ENCODE measurements at places on chromosomes 4 and X.

DNA sequence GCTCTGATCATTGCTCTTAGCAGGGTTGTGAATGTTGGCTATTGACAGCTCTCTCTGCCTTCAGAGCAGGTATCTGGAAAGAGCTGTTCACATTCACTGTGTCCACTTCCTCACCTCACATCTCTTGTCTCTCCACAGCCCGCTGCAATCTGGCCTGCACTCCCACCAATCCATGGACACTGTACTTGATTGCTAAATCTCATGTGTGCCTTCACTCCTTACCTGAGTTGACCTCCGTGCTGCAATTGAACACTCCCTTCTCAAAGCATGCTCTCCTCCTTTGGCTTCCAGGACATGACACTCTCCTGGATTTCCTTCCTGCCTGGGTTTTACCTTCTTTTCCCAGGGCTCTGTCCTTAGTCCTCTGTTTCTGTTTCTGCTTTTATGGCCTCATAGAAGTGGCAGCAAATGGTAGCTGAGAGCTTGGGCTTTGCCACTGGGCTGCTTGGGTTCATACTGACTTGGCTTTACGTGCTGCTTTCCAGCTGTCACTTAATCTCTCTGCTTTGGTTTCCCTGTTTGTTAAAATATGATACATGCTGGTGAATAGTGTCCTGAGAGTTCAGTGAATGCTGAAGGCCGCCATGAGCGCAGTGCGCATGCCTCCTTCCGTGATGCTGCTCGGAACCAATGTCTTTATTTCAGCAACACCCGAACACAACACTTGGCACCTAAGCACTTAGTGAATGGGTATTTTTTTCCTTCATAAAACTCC, 29.5 kb downstream of the DCUN1D4 start:
- DNase-seq = no peak

DNA sequence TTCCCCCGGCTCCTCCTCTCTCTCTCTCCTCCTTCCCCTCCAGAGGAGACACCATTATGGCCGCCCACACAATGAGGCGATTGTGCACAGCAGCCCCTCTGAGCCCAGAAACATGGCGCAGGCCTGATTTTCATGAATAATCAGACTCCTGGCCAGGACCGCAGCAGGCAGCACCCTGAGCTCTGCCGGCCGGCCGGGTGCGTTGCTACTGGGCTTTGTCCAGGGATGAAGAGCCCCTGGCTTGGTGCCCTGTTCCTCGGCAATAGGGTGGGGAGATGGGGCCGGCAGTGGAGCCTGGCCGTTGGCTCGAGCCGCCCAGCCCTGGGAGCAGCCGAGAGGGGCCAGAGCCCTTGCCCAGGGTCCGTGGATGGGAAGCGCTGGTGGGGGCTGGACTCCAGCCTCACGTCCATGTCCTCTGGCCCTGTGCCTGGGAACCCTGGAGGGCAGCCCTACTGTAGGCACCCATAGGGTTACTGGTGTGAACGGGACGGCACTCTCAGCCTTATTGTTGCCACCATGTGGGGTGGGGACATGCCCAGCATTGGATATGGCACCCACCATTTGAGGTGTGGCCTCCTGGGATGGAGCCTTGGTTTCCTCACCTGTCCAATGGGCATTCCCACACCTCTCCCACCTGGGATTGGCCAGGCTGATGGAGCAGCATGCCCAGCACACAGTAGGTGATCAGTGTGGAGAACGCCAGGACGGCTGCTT, 103.0 kb downstream of the SORCS2 start:
- no peak for DNase-seq

DNA sequence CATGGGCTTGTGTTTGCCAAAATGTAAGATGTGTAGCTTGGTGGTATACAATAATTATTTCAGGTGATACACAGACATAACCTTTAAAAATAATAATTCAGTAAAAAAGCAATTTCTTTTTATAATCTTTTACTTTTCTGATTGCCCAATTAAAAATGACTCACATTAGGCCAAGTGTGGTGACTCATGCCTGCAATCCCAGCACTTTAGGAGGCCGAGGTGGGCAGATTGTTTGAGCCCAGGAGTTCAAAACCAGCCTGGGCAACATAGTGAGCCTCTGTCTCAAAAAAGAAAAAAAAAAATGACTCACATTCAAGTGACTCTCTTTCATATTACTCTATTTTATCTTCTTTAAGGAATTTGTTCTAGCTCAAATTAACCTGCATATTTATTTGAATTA, 449.4 kb upstream of the HTR2C start:
- no peak for DNase-seq

DNA sequence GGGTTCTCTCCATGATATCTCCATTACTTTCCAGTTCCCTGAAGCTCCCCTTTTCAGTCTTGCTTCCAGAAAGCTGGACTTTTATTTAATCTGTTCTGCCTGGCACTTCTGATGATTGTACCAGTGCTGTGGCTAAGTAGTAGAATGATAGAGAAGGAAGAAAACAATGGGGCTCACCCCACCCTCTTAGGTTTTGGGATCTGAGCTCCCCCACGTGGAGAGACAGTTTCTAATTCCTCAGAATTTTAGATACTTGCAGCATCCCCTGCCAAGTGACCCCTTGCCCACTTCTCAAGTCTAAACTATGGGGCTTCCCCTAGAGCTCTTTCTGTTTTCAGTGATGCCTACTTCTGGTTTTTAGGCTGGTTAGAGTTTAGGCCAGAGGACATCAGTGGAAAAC, 73.9 kb downstream of the GC start:
- DNase-seq = no peak

DNA sequence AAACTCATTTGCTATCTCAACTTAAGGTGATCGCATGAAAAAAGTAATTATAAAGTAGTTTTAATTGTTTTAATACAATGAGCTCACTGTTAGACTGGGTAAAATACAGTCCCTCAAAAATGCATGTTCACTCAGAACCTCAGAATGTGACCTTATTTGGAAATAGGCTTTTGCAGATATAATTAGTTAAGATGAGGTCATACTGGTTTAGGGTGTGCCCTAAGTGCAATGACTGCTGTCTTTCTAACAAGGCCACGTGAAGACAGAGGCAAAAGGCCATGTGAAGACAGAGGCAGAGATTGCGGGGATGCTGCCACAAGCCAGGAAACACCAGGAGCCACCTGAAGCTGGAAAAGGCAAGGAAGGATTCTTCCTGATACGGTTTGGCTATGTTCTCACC, 262.1 kb downstream of the NKX6-1 start:
- no peak for DNase-seq

DNA sequence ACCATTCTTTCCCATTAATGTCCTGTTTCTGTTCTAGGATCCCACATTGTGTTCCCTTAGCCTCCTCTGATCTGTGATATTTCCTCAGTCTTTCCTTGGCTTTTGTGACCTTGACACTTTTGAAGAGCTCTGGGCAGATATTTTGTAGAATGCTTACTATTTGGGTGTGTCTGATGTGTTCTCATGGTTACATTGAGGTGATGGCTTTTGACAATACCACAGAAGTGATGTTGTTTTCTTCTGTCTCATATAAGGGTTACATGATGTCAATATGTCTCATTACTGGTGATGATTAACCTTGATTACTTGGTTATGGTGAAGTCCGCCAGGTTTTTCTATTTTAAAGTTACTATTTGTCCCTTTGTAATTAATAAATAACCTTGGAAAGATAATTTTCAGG, 183.7 kb downstream of the SOWAHB start:
- DNase-seq = no peak

DNA sequence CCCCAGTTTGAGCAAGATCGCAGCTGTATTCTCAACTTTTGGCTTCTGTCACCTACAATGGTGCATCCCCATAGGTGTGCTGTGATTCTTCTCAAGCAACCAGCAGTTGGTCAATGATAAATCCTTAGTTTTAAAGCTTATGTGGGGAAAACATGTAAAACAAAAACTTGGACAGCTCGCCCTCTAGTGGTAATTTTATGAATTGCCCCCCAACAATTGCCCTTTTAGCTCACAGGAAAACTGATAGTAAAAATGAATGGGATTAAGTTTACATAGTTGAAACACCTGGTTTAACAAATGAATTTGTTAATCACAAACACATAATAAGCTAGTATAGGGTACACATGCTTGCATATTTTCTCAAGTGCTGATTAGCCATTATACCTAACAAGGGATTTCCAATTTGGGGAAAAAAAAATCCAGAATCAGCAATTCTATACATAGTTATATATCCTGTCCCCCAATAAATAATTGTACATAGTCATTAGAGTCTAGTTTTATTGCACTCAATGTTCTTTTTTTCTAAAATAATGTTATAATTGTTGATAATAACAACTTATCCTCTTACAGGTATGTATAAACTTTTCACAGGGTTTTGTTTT, 30.1 kb downstream of the TEX13A start:
- peak; percentile 6 for DNase-seq

GRCh38 chrX:67998540-67998939, 434.8 kb downstream of the OPHN1 start:
- DNase-seq = no peak

DNA sequence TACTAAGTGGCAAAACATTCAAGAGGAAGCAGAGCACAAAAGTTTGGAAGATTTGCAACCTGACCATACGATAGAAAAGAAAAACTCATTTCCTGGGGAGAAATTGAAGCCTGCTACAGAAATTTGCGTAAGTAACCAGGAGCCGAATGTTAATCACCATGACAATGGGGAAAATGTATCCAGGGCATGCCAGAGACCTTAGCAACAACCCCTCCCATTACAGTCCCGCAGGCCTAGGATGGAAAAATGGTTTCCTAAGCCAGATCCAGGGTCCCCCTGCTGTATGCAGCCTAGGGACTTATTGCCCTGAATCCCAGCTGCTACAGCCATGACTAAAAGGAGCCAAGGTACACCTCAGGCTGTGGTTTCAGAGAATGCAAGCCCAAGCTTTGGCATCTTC, 472.2 kb upstream of the KLHL4 start:
- no peak for DNase-seq

- DNase-seq = no peak
Measured at GRCh38 chr4:105350859-105351490, 122.9 kb downstream of the PPA2 start.

GRCh38 chr4:83890816-83891215, 354.9 kb downstream of the GPAT3 start:
- DNase-seq = no peak

GRCh38 chr4:139229534-139230039, 50.4 kb downstream of the MGARP start:
- peak; percentile 23 for DNase-seq

DNA sequence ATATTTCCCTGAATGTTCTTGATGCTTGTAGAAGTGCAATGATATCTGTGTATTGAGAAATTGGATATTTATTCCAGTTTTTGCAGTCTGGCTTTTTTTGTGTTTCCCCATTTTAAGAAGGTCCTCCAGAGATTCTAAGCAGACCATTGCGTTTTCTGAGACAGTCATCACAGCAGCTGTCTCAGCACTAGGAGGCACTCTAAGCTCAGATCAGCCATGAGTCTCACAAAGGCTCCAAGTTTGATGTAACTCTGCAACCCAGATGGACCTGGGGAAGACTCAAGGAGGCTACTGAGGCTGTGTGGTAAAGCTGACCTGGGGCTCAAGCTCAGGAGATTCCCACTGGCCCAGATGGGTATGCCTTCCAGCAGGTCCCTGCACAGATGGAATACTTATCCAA, 89.3 kb upstream of the CYLC1 start:
- no peak for DNase-seq

DNA sequence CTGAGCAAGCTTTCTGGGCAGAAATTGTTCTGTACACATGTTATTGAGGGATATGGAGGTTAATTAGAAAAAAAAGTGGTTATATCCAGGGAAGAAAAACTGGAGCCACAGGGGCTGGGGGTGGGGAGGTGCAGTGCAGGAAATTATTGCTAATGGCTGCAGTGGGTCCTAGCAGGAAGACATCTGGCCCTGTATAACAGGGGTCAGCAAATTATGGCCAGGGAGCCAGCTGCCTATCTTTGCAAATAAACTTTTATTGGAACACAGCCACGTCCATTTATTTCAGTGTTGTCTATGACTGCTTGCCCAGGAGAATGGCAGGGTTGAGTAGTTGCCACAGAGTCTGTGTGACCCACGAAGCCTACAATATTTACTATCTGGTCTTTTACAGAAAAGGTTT, 23.4 kb upstream of the PRPS2 start:
- no peak for DNase-seq

DNA sequence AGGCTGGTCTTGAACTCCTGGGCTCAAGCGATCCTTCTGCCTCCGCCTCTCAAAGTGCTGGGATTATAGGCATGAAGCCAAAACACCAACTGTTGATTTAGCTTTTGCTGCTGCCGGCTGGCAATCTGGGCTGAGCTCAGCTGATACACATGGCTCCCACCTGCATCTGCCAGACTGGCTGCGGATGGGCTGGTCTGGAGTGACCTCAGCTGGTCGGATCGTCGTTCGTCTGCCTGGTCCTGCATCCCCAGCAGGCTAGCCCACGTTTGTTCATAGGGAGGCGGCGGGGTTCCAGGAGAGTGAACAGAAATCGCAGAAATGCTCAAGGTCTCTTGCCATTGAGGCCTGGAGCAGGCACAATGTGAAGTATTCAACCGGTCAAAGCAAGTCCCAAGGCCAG, 74.4 kb upstream of the DDX3X start:
- DNase-seq = no peak

DNA sequence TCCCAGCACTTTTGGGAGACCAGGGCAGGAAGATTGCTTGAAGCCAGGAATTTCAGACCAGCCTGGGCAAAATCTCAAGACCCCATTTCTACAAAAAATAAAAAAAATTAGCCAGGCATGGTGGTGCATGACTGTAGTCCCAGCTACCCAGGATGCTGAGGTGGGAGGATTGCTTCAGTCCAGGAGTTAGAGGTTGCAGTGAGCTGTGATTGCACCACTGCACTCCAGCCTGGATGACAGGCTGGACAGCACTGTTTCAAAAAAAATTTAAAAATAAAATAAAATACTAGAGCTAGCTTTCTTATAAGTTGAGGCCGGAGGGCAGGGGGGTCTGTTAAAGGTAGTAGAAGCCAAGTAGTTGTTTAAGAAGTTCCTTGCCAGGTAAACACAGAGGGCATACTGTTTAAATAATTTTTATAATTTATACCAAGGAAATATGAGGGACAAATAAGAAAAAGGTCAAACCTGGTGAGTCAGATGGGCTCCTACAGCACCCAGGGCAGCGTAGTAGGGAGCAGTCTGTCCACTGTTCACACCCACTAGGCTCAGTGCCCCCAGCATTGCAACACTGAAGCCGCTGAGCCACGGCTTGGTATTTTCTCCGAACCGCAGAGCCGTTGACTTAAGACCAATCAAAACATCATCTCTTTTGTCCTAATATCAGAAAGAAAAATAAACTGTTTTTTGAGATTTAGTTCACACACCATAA, 17.3 kb downstream of the COQ2 start:
- DNase-seq = no peak

- no peak for DNase-seq
Measured at GRCh38 chr4:15034071-15034764, 31.9 kb downstream of the CPEB2 start.

- no peak for DNase-seq
Measured at GRCh38 chrX:128862557-128862956, 660.7 kb downstream of the SMARCA1 start.

DNA sequence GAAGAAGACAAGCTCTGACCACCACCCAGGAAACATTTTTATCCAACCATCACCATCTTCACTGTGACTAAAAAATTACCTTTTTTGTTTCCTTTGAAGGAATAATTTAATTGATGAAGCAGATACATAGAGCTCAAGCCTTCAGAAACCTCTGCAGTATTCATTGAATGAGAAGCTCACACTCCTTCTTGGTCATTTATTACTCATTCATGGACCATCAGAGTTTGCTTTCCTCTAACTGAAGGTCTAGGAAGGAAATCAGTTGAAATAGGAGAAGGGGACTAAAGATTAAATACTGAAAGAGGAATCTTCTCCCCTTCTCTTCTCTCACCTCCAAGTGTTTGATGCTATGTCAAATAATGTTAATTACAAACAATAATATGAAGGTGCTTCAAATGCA, 290.6 kb upstream of the KLF3 start:
- DNase-seq = no peak

Measured in right renal cortex interstitium (tissue), 3 donors.